Brain (organoid and tissue), 16 donors: ENCODE measurements at places on chromosomes 6 and 20. TPM values are rescaled to one million over a fixed set of nuclear protein-coding genes. Genes with fewer than 3 reads are reported as not detected.

- no peak for DNase-seq
Measured at GRCh38 chr6:39347206-39347605, 24.7 kb upstream of the KCNK16 start.

RAET1L gene
- not detected for polyA plus RNA-seq

GRCh38 chr6:21836772-21837425 is 243.3 kb downstream of the SOX4 start:
- no peak for DNase-seq

DNA sequence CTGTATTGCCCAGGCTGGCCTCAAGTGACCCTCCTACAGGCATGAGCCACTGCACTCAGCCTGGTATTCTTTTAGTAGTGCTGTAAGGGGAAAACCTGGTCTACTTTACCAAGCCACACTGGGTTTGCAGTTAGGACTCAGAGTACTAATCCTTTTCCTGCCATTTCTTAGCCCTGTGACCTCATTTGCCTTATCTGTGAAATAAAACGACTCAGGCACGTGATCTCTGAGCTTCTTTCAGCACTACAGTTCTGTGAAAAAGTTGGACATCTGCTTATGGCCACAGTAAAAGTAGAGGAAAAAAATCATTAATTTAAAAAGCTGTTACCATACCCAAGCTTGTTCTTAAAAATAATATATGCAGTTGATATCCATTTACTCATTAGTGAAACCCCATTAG is 1007.5 kb downstream of the KIF16B start:
- no peak for DNase-seq

IL17A gene
- polyA plus RNA-seq = not detected

GRCh38 chr6:42338744-42339222 is 112.9 kb downstream of the TRERF1 start:
- DNase-seq = no peak
